ENCODE measurements at places on chromosomes 1 and 21.

DNA sequence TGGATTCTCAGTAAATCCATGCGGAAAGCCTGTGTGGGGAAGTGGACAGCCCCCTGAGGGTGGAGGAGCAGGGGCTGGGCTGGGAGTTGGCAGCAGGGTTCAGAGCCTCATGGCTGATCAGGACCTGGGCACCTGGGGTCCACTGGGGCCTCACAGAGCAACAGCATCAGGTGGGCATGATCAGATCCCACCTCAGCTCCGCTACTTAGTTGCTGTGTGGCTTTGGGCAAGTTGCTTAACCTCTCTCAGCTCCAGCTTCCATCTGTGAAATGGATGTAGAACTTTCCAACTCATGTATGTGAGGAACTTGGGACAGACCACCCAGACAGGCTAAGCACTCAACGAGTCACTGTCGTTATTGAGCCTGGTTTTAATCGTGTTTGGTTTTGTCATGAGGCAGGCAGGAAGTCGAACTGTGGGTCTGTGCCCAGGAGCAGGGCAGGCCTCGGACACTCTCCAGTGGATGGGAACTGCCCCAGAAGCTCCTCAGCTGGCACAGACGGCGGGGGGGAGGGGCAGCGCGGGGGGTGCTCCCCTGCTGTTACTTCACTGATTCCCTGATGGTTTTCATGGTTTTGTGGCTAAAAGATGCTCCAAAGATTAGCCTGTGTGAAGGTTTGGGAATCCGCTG is 155.8 kb upstream of the TMEM51 start:
- peaks cover 17% of the 10 kb centered on the region for H3K4me1 ChIP-seq
- no peak for DNase-seq
- no peak overlapping the region for H3K27ac ChIP-seq
- no peak overlapping the region for H3K4me3 ChIP-seq
- H3K36me3 ChIP-seq: no peaks in the 10 kb centered on the region

- DNase-seq: no peak
- H3K27me3 ChIP-seq: no peaks in the 10 kb centered on the region
- peaks cover 43% of the 10 kb centered on the region for H3K36me3 ChIP-seq
- no peaks in the 10 kb centered on the region for H3K4me1 ChIP-seq
- no peak overlapping the region for H3K27ac ChIP-seq
- no peak overlapping the region for H3K4me3 ChIP-seq
Measured at GRCh38 chr1:168069384-168069783, 67.3 kb downstream of the GPR161 start.

- H3K36me3 ChIP-seq: no peaks in the 10 kb centered on the region
- H3K4me3 ChIP-seq: no peak overlapping the region
- no peak overlapping the region for H3K27ac ChIP-seq
- H3K27me3 ChIP-seq: no peaks in the 10 kb centered on the region
- H3K4me1 ChIP-seq: no peaks in the 10 kb centered on the region
Measured at GRCh38 chr1:173243300-173243699, 36.2 kb upstream of the TNFSF4 start.

GRCh38 chr1:114702737-114703136 is 7.4 kb upstream of the AMPD1 start:
- H3K27ac ChIP-seq: no peak overlapping the region
- no peak overlapping the region for H3K4me3 ChIP-seq
- H3K36me3 ChIP-seq: peaks cover 27% of the 10 kb centered on the region
- DNase-seq: no peak

GRCh38 chr1:228935855-228936727 is 200.8 kb downstream of the RHOU start:
- DNase-seq: no peak
- no peak overlapping the region for H3K4me3 ChIP-seq
- no peaks in the 10 kb centered on the region for H3K27me3 ChIP-seq

DNA sequence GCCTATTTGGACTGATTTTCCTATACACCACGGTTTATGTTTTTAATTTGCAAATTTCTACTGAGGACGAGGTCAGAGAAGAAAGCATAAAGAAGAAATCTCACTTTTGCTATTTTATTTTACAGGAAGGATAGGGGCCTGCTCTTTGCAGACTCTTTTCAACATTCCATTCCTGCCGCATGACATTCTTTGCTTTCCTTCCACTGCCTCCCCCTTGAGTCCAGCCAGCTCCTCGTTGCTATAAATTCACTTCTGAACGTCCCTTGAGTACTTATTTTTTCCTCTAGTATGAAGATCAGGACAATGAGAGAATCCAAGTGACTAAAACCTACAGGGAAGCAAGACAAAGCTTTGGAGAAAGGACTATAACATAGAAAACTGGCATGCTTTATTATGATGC is 53.4 kb upstream of the PTGFR start:
- no peak for DNase-seq
- H3K4me1 ChIP-seq: no peaks in the 10 kb centered on the region
- no peak overlapping the region for H3K4me3 ChIP-seq
- no peaks in the 10 kb centered on the region for H3K36me3 ChIP-seq
- H3K27me3 ChIP-seq: no peaks in the 10 kb centered on the region

GRCh38 chr1:24442764-24443163 is 27.2 kb downstream of the NIPAL3 start:
- no peak overlapping the region for H3K4me3 ChIP-seq
- no peak overlapping the region for H3K27ac ChIP-seq
- no peaks in the 10 kb centered on the region for H3K36me3 ChIP-seq
- no peaks in the 10 kb centered on the region for H3K27me3 ChIP-seq
- peaks cover 3% of the 10 kb centered on the region for H3K4me1 ChIP-seq
- DNase-seq: no peak

- H3K4me3 ChIP-seq: no peak overlapping the region
- no peak overlapping the region for H3K27ac ChIP-seq
- DNase-seq: no peak
- no peaks in the 10 kb centered on the region for H3K36me3 ChIP-seq
- no peaks in the 10 kb centered on the region for H3K27me3 ChIP-seq
- H3K4me1 ChIP-seq: no peaks in the 10 kb centered on the region
Measured at GRCh38 chr1:215146240-215146975, 63.9 kb downstream of the KCNK2 start.

- no peak overlapping the region for H3K4me3 ChIP-seq
- no peak for DNase-seq
- peaks cover 3% of the 10 kb centered on the region for H3K4me1 ChIP-seq
- H3K36me3 ChIP-seq: peaks cover under 1% of the 10 kb centered on the region
- no peak overlapping the region for H3K27ac ChIP-seq
Measured at GRCh38 chr1:241844593-241844992, 3.4 kb upstream of the EXO1 start.

GRCh38 chr1:21264898-21265297 is 25.4 kb downstream of the ECE1 start:
- no peak overlapping the region for H3K4me3 ChIP-seq
- no peak for DNase-seq
- peaks cover 26% of the 10 kb centered on the region for H3K4me1 ChIP-seq
- H3K27me3 ChIP-seq: no peaks in the 10 kb centered on the region

DNA sequence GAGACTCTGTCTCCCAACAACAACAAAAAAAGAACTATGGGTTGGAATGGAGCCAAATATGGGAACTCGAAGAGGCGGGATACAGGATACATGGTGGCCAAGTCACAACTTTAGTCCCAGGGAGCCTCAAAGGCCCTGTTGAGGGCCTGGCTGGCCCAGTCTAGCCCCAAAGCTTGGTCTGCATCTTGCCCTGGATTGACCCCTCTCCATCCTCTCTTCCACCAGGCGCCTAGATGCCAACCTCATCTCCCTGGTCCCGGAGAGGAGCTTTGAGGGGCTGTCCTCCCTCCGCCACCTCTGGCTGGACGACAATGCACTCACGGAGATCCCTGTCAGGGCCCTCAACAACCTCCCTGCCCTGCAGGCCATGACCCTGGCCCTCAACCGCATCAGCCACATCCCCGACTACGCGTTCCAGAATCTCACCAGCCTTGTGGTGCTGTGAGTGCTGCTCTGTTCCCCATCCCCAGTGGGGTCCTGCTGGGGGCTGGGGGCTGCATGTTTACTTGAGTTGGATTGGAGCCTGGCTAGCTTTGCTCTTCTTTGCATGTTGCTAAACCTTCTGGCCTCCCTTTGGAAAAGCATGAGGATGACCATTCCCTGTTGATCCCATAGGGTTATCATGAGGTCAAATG is 65.5 kb downstream of the UBE2T start:
- H3K36me3 ChIP-seq: no peaks in the 10 kb centered on the region
- H3K27ac ChIP-seq: no peak overlapping the region
- H3K27me3 ChIP-seq: peaks cover 2% of the 10 kb centered on the region
- no peak overlapping the region for H3K4me3 ChIP-seq
- no peaks in the 10 kb centered on the region for H3K4me1 ChIP-seq

- no peak within 1 kb of the TSS for H3K4me3 ChIP-seq
- H3K27me3 ChIP-seq: peaks cover 81% of the 10 kb centered on the region
- no peak for DNase-seq
- no peak within 1 kb of the TSS for H3K27ac ChIP-seq
- H3K4me1 ChIP-seq: peaks cover 18% of the 10 kb centered on the region
Measured at GRCh38 chr1:18630511-18631495, at the start of gene PAX7. Gene PAX7, plus strand, starts transcription at chr1:18630846. Its CDS starts 758 bp downstream, at chr1:18631604.

- peaks cover 10% of the 10 kb centered on the region for H3K4me1 ChIP-seq
- H3K36me3 ChIP-seq: no peaks in the 10 kb centered on the region
- no peak overlapping the region for H3K27ac ChIP-seq
Measured at GRCh38 chr1:64492424-64492823, 22.5 kb downstream of the CACHD1 start.

DNA sequence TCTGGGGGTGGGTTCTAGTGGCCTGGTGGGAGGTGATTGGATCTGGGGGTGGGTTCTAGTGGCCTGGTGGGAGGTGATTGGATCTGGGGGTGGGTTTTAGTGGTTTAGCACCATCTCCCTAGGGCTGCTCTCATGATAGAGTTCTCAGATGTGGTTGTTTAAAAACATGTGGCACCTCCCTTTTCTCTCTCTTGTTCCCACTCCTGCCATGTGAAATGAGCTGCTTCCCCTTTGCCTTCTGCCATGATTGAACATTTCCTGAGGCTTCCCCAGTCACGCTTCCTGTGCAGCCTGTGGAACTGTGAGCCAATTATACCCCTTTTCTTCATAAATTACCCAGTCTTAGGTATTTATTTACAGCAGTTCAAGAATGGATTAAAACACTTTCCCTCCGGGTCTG is 327.3 kb upstream of the AJAP1 start:
- no peak overlapping the region for H3K4me3 ChIP-seq
- no peaks in the 10 kb centered on the region for H3K27me3 ChIP-seq
- H3K36me3 ChIP-seq: no peaks in the 10 kb centered on the region
- no peak for DNase-seq
- H3K27ac ChIP-seq: no peak overlapping the region

DNA sequence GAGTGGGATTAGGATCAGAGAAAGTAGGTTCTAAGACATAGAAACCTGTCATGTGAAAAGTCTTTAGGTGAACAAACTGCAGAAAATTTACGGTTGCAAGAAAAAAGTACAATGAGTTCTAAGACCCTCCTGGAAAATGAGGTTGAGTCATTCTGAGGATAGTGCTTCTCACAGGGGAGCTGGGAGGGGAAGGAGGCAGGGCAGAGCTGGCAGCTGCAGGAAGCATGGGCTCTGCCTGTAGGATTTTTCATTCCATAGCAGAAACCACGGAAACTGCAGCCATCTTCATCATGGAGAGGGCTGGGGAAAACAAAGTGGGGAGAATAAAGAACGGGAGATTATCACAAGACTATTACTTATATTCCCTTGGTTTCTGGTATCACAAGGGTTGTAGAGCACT is 25.8 kb upstream of the THEM4 start:
- H3K4me3 ChIP-seq: no peak overlapping the region
- DNase-seq: no peak
- H3K27me3 ChIP-seq: peaks cover 4% of the 10 kb centered on the region
- peaks cover 3% of the 10 kb centered on the region for H3K4me1 ChIP-seq
- no peaks in the 10 kb centered on the region for H3K36me3 ChIP-seq

GRCh38 chr1:192284927-192285326 is 31.9 kb upstream of the RGS21 start:
- no peak for DNase-seq
- H3K27me3 ChIP-seq: no peaks in the 10 kb centered on the region
- no peak overlapping the region for H3K4me3 ChIP-seq
- H3K36me3 ChIP-seq: no peaks in the 10 kb centered on the region
- no peaks in the 10 kb centered on the region for H3K4me1 ChIP-seq
- H3K27ac ChIP-seq: no peak overlapping the region

GRCh38 chr1:204937901-204938300 is 67.2 kb downstream of the NFASC start:
- H3K27me3 ChIP-seq: no peaks in the 10 kb centered on the region
- peaks cover 3% of the 10 kb centered on the region for H3K4me1 ChIP-seq
- no peak overlapping the region for H3K4me3 ChIP-seq

DNA sequence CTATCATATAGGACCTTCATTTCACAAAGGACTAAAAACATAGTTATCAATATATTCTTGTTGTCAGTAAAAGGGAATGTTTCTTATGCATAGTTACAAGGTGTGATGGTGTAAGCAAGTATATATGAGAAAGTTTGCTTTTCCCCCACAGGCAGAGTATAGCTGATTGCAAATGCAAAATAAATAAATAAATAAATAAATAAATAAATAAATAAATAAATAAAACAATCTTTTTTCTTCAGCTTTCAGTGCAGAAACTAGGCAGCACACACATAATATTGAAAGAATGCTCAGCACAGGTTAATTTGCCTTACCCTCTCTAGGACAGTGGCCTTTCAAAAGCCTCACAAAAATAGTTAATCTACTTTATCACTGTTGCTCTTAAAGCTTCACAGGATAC is 138.8 kb downstream of the BRINP3 start:
- DNase-seq: no peak
- no peaks in the 10 kb centered on the region for H3K27me3 ChIP-seq
- no peak overlapping the region for H3K27ac ChIP-seq
- no peaks in the 10 kb centered on the region for H3K36me3 ChIP-seq
- no peak overlapping the region for H3K4me3 ChIP-seq
- no peaks in the 10 kb centered on the region for H3K4me1 ChIP-seq

DNA sequence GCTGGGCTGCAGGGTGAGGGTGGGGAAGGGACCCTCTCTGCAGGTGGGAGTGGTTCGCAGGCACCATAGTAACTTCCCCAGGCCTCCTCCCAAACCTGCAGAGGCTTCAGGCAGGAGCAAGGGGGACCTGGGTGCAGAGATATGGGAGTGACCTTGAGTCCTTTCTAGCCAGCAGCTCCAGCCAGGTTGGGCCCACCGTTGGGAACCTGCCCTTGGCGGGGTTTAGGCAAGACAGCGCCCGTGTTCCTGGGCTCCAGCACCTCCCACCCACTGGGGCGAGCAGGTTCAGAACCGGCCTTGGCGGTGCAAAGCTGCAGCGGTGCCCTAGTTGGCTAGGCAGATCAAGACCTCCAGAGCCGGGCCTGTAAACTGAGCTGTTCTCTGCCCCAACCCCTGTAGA is 2.2 kb upstream of the PRDM16 start:
- DNase-seq: no peak
- peaks cover 91% of the 10 kb centered on the region for H3K27me3 ChIP-seq
- no peaks in the 10 kb centered on the region for H3K36me3 ChIP-seq
- no peaks in the 10 kb centered on the region for H3K4me1 ChIP-seq
- H3K27ac ChIP-seq: no peak overlapping the region

GRCh38 chr1:241802863-241803262 is 45.1 kb upstream of the EXO1 start:
- H3K4me1 ChIP-seq: no peaks in the 10 kb centered on the region
- no peaks in the 10 kb centered on the region for H3K36me3 ChIP-seq
- H3K27me3 ChIP-seq: no peaks in the 10 kb centered on the region
- no peak overlapping the region for H3K4me3 ChIP-seq

GRCh38 chr1:111474521-111474920 is 737 bp downstream of the C1orf162 start:
- DNase-seq: no peak
- no peaks in the 10 kb centered on the region for H3K27me3 ChIP-seq
- H3K27ac ChIP-seq: no peak overlapping the region
- H3K4me3 ChIP-seq: no peak overlapping the region
- no peaks in the 10 kb centered on the region for H3K4me1 ChIP-seq
- peaks cover under 1% of the 10 kb centered on the region for H3K36me3 ChIP-seq

GRCh38 chr1:90356991-90357390 is 360.1 kb downstream of the BARHL2 start:
- H3K4me1 ChIP-seq: no peaks in the 10 kb centered on the region
- no peaks in the 10 kb centered on the region for H3K36me3 ChIP-seq
- no peak overlapping the region for H3K27ac ChIP-seq
- H3K27me3 ChIP-seq: no peaks in the 10 kb centered on the region
- no peak overlapping the region for H3K4me3 ChIP-seq

Data from neuronal stem cell (in vitro differentiated cells).